Cortex of kidney (tissue), 1 donor: ENCODE measurements at places on chromosomes 11 and 22.

DNA sequence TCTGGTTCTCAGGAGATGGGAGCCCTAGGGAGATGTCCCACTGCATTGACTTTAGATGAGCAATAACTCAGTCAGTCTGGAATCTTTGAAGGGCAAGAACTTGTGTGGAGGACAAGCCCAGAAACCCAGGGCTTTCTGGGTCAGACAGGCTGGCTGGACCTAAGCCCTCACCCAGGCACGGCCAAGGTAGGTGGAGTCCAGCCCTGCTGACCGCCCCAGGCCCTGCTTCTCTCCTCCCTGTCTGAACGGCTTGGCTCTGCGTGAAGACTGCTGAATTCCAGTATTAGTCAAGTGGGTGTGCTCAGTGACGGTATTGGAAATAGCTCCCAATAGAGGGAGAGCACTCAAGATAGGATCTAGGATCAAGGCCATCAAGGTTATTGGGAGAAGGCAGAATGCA lies 6.1 kb downstream of the CXCR5 start:
- DNase-seq, result no peak

- DNase-seq, result no peak
Observed at GRCh38 chr11:23585416-23586104, 725.3 kb upstream of the CCDC179 start.

DNA sequence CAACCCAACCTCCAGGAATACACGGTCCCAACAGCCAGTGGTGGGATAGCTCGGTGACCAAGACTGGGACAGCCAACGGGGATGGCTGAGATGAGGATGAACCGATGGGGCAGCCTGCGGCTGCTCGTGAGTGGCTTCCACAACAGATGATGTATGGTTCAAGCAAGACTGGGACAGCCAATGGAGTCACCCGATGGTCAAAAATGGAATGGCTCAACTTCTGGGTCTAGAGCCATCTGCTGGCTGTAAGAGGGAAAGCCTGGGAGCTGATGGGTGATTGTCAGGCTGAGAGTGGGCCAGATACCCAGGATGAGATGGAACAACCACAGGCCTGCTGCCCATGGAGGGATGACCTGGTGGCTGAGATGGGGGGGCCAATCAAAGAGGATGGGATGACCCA lies 35.5 kb downstream of the SYT7 start:
- no peak for DNase-seq

DNA sequence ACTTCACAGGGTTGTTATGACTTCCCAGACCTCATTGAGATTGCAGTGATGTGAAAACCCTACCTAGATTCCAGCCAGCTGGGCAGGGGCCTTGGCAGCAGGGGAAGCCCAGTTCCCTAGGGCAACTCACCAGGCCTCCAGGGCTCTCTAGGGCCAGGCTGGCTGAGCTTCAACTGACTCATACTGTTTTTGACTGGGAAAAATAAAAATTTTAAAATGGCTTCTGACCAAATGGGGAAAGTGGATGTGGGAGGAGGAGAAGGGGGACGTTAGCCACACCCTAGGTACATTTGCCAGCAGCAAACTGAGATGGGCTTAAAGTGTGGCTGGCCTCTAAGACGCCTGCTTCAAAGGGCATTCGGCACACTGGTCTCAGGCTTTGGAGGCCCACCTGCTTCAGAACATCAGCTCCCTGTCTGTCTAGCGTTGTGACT lies 39.0 kb downstream of the BMAL1 start:
- no peak for DNase-seq

DNA sequence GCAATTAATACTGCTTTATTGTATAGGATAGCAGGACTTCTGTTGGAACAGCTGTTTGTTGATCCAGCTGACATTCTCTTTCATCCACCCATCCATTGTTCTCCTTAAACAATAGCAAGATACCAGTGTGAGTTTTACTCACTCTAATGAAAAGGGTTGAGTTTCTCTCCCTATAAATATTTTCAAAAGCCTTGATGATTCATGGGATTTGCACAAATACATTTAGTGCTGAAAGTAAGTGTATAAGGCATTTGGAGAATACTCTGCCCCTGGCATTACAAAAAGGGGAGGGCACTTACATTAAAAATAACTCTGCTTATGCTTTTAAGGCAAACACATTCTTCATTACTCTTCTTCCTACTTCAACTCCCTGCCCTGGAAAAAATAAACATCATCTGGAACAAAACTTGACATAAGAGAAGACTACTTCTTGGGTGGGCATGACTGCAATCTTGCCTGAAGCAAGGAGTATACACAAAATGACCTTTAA lies 634.9 kb downstream of the METTL15 start:
- no peak for DNase-seq

- no peak for DNase-seq
Observed at GRCh38 chr11:93623179-93623578, 38.3 kb upstream of the CEP295 start.

DNA sequence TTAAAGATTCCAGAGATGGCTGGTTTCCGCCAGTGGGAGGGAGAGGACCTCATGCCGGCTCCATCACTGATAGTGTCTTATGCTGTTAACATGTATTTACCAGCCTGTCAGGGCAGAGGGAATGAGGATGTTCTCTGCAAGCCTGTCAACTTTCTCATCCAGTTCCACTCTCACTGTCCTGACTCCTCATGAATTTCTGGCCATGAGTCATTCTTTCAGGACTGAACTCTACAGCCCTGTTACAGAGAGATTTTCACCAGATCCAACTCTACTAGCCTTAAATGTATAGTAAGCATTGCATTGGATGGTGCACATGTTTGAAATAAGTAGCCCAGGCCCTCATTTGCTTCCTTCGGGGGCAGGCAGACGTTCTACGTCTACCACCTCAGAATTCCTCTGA lies 387.7 kb downstream of the TMEM135 start:
- no peak for DNase-seq

DNA sequence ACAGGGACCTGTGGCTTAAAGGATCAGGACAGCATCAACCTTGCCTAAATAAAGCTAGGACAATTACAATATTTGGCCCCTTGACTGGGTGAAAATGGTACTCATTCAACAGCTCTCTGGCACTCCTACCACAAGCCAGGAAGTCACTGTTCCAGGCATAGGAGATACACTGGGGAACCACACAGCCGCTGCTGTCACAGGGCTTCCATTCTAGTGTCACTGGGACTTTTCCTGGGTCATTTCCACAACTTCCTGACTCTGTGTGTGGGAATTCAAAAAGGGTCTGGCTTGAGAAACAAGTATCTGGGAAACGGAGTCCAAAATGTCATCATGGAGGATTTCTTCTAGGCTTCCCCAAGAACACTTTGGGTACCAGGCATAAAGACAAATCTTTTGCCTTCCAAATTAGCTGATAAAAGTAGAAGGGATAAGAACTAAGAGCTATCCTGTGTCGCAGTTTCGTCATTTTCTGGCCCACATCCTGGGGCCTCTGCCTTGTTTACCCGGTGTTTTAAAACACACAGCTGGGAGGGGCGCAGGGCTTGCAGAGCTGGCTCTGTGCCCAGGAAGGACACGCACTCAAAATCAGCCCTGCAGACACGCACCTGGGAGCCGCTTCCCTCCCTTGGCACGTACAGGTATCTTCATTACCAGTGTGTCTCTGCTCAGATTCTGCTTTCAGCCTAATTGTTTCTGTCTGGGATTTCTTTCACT lies 38.0 kb downstream of the TMEM45B start:
- no peak for DNase-seq
